ENCODE measurements at places on chromosomes 2 and 18.

GRCh38 chr2:216298719-216299495, 73.4 kb downstream of the MARCHF4 start:
- no peak for DNase-seq

- no peak for DNase-seq
Observed at GRCh38 chr2:125280265-125280664, 1255.2 kb downstream of the CNTNAP5 start.

DNA sequence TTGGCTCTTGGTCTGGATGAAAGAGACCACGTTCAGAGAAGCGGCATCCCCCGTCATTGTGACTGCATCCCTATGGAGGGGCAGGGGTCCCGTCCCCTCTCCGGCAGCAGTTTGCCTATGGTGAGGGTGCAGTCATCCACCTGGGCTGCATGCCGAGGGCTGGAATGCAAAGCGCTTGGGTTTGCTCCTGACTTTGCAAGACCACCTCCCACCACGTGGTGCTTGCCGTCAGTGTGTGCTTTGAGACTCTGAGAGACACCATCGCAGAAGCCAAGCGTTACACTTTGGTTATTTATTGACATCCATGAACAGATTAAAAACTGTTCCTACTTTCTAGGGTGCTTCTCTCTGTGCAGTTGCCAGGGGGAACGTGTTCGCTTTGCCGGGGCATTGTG, 59.5 kb downstream of the SH3RF3 start:
- no peak for DNase-seq

- no peak for DNase-seq
Observed at GRCh38 chr2:234001380-234002160, 48.9 kb upstream of the SPP2 start.

DNA sequence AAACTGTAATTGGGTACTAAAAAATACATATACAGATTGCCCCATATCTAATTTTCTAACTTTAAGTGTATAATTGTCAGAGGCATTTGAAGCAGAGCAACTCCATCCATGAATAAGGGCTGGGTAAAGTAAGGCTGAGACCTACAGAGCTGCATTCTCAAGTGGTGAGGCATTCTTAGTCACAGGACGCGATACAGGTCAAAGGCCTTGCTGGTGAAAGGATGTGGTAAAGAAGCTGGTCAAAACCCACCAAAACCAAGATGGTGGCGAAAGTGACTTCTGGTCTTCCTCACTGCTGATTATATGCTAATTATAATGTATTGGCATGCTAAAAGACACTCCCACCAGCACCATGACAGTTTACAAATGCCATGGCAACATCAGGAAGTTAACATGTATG, 50.0 kb downstream of the SLC8A1 start:
- no peak for DNase-seq

DNA sequence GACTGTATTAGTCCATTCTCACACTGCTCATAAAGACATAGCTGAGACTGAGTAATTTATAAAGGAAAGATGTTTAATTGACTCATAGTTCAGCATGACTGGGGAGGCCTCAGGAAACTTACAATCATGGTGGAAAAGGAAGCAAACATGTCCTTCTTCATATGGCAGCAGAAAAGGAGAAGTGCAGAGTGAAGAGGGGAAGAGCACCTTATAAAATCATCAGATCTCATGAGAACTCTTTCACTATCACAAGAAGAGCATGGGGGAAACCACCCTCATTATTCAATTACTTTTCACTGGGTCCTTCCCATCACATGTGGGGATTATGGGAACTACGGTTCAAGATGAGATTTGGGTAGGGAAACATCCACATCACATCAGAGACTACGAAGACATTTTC, 43.0 kb upstream of the CAVIN2 start:
- no peak for DNase-seq

DNA sequence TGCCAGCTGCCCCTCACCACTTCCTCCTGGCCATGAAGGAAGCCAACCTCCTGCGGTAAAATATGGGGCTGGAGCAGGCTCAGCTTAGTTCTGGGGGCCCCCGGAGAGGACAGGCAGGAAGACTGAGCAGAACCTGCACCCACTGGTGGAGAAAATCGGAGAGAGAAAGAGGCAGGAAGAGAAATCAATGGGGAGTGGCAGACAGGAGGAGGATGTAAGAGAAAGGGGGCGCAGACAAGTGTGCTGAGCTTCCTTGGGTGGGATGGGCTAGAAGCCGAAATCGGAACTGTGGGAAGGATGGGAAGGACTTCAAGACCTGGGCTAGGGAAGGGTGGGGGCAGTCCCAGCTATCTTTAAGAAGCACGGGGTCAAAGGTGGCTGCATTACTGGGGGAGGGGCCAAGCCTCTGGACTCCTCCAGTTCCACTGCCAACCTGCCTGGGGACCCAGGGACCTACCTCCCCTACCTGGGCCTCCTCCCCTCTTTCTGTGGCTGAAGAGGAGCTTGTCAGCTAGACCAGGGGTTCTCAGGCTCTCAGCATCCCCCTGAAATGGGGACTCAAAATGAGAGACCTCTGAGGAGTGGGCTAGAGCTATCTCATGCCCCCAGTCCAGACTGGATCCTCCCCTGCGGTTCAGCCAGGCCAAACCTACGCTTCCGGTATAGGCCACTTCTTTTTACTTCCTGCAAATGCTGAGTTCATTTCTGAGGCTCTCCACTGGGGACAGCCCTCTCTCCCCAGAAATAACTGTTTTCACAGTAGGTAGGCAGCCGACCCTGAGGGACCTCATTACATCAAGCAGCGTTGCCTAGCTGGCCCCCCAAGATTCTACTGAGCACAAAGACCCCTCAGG, 33.6 kb upstream of the B3GNT7 start:
- DNase-seq, result no peak

- no peak for DNase-seq
Observed at GRCh38 chr18:73270920-73271634, 403.3 kb upstream of the NETO1 start.

DNA sequence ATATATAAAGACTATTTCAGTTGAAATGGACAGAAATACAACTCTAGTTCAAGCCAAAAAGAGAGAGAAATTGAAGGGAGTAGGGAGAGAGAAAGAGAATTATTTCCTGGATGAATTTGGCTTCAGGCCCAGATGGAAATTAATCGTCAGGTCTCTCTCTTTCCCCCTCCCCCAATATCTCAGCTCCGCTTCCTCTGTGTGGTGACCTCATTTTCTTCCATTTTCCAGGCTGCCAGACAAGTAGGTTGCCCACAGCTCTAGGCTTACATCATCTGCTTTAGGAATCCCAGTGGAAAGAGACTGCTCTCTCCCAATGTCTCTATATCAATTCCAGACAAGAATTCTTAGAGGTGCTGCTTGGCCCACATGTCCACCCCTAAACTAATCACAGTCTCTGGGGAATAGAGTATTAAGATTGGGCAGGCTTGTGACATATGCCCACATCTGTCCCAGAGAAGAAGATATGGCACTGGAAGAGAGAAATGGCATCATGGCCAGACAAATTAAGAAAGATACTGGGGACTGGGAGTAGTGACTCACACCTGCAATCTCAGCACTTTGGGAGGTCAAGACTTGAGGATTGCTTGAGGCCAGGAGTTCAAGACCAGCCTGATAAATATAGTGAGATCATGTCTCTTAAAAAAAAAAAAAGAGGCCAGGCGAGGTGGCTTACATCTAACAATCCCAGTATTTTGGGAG, 37.2 kb upstream of the CFAP36 start:
- no peak for DNase-seq

DNA sequence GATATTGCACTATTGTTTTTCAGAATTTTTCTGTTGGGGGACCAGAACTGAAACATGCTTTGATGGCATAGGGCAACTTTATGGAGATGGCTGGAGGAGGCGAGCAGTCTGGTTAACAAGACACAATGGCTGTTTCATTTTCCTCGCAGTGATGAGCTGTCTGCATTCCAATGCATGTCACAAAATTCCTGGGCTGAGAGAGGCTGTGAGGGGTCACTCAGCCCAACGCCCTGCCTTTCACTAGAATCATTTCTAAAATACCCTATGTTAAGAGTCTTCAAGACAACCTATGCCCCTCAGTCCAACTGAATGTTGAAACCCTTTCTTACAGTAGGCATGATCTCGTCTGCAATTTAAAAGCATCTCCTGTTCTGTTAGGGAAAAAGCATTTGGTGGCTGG, 1090.0 kb downstream of the BCL11A start:
- no peak for DNase-seq

GRCh38 chr2:98568161-98568956, 40.0 kb downstream of the COA5 start:
- no peak for DNase-seq
